Kidney glomerular epithelial cell (primary cell): ENCODE measurements at places on chromosomes 13 and 19.
A peak's percentile ranks its signal among the peaks of the same experiment; 100 is the strongest.

- DNase-seq, result no peak
These were observed 28.0 kb downstream of the NAXD start for GRCh38 chr13:110643324-110643723.

DNA sequence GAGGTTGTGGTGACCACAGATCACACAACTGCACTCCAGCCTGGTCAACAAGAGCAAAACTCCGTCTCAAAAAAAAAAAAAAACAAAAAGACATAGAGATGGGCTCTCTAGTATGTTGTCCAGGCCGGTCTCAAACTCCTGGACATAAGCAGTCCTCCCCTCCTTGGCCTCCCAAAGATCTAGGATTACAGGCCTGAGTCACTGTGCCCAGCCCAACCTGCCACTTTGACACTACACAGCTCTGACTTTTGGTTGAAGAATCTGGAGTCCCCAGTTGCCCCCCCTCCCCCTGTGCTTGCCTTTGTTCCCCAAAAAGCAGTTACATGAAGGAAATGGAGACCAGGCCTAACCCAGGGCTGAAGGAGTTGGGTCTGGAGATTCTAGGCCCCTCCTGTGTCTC is 12.9 kb downstream of the CARM1 start:
- no peak for DNase-seq

GRCh38 chr19:54096617-54097106 is 3.9 kb downstream of the OSCAR start:
- DNase-seq, result peak; percentile 15

- no peak for DNase-seq
These were observed 178.8 kb upstream of the STARD13 start for GRCh38 chr13:33464345-33464744.

DNA sequence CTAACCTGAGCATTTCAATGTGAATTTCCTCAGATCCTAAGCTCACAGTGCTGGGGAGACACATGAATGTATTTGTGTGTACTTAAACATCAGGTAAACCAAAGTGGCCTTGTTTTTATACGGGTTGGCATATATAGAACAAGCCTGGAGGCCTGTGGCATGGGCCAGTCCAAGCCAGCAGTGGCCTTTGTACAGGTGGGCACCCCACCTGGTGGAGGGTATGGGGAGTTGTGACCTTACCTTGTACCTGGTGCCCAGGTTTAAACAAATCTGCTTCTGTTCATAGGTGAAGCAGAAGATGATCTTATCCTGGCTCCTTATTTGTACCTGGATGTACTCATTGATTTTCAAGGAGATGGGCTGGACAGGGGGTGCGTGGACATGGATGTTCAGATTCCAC is 71.0 kb downstream of the ERICH6B start:
- no peak for DNase-seq

- DNase-seq, result no peak
These were observed 12.3 kb upstream of the GGACT start for GRCh38 chr13:100600915-100601314.

GRCh38 chr13:42110410-42111155 is 62.1 kb downstream of the DGKH start:
- DNase-seq, result peak; percentile 77

GRCh38 chr13:49436890-49437289 is 7.0 kb downstream of the CAB39L start:
- peak; percentile 12 for DNase-seq

DNA sequence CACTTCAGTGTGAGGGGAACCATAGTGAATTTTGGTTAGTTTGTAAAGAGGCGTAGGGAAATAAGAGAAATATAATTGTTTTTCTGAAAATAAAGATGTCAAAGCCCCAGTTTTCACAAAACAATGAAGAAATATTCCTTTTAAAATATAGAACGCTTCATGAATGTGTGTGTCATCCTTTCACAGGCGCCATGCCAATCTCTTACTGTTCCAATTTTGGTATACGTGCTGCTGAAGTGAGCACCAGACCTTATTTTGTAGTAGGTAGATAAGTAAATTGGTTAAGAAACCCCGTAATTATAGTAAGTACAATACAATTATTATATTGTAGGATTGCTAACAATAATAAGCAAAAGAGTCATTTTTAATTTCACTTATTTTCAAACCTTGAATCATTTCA is 43.3 kb downstream of the NAA16 start:
- DNase-seq, result no peak

DNA sequence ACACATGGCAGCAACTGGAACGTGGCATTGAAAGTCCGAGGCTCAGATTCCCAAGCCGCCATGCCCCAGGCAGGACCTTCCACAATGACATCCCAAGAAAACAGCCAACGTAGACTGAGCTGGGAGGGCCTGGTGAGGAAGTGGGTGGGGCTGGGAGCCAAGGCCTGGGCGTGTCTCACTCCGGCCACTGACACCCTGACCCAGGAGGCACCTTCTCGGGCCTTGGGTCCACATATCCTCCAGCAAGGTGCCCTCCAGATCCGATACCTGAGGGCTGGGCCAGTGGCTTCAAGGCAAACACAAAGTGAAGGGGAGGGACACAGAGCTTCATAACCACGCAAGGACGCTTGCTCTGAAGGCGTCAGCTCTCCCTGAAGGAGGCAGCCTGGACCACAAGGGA is 43.0 kb downstream of the RAB20 start:
- DNase-seq, result no peak

GRCh38 chr13:113763961-113764792 is 5.2 kb downstream of the TMEM255B start:
- no peak for DNase-seq
